CD4-positive, alpha-beta memory T cell (primary cell): ENCODE measurements at places on chromosomes 6 and 20.

GRCh38 chr20:52001999-52002666 is 189.4 kb downstream of the ZFP64 start:
- no peak for DNase-seq

GRCh38 chr6:154768280-154768679 is 35.1 kb downstream of the SCAF8 start:
- DNase-seq = no peak

GRCh38 chr20:42752620-42753019 is 437.1 kb downstream of the PTPRT start:
- DNase-seq = no peak

GRCh38 chr20:48278961-48279481 is 493.7 kb upstream of the SULF2 start:
- no peak for DNase-seq

DNA sequence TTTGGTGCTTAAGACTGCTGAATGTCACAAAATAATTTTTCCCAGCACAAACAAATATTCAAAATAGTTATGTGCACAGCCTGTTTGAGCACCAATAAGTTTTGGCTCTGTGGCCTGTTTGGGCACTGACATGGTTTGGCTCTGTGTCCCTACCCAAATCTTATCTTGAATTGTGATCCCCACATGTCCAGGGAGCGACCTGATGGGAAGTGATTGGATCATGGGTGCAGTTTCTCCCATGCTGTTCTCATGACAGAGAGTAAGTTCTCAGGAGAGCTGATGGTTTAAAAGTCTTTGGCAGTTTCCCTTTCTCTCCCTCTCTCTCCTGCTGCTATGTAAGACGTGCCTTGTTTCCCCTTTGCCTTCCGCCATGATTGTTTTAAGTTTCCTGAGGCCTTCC is 146.0 kb upstream of the ESR1 start:
- no peak for DNase-seq

DNA sequence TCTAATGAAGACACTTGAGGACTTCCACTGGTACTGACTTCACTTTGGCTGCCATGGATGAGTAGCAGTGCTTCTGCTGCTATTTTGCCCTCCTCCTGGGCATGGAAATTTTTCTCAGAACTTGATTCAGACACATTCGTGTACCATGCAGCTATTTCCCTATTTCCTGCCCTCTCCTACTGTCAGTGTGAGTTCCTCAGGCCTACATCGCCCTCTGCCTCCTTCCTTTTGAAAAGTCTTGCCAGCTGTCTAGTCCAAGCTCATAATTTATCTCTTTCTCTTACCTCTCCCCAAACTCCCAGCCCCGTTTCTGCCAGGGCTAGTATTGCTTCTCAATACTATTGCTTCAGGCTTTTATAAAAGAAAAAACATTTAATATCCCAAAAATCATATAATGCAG is 470.2 kb downstream of the ADGRB3 start:
- peak; percentile 16 for DNase-seq

DNA sequence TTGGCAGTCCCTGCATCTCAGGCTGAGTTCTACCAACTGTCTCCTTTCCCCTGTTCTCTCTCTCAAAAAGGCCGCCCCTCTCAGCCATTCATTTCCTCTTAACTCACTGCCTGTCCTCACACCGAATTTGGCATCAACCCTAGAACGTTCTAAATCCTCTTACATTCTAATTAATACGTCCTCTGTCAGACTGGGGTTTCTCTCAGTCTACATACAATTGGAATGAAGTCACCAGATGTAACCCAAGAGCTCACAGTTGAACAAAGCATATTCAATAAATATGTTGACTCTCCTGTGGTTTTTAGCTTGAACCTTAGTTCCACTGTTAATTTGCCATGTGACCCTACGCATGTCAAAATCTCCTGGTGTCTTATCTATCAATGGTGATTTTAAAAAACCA is 269.6 kb downstream of the CLIC5 start:
- DNase-seq = no peak

GRCh38 chr6:134065706-134066105 is 13.3 kb upstream of the SLC2A12 start:
- DNase-seq = no peak

- DNase-seq = no peak
Observed at GRCh38 chr6:158321960-158322359, 9.7 kb downstream of the TULP4 start.

GRCh38 chr6:62971976-62972658 is 239.2 kb upstream of the FKBP1C start:
- DNase-seq = no peak

DNA sequence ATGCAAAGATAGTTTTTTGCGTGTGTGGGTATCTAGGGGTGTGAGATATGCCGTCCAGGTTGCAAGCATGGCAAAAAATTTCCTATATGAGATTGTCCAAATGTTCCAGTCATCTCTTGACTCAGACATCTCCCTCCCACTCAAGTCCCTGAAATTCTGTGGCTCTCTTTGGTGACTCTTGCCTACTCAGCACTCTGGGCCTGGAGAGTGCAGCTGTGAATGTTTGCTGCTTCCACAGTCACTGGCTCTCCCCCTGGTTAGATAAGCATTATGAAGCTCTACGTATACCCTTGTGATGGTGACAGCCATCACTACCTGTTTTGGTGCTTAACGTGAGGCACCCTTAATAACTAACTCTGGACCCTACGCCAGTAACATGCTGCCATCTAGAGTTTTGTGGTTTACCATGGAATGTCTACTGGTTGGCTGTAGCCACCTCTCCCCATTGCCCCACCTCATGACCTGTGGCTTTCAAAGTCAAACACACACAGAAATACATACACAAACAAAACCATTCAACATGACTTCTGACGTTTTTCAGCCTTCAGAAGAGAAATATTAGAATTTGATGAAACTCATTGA is 621.9 kb upstream of the CITED2 start:
- no peak for DNase-seq

- DNase-seq = no peak
Observed at GRCh38 chr6:23267651-23268050, 698.3 kb downstream of the HDGFL1 start.

GRCh38 chr20:31740656-31741323 is 1.7 kb downstream of the TPX2 start:
- no peak for DNase-seq

GRCh38 chr6:6379573-6379972 is 59.1 kb upstream of the F13A1 start:
- DNase-seq = no peak

DNA sequence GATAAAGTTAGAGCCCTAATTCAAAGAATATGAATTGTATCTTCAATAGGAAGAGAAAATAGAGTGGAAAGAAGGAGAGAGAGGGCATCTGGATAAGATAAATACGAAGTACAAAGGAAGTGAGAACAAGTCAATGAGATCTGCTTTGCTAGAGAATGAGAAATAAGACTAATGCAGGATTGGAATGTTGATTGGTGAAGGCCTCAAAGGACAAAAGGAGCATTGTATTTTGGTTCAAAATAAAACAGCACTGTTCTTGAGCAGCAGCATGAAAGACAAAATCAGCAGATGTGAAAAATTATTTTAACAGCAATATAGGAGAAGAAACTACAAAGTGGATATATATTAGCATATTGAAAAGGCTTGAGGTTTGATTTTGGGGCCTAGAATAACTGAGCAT is 5.1 kb upstream of the TMEM244 start:
- no peak for DNase-seq

DNA sequence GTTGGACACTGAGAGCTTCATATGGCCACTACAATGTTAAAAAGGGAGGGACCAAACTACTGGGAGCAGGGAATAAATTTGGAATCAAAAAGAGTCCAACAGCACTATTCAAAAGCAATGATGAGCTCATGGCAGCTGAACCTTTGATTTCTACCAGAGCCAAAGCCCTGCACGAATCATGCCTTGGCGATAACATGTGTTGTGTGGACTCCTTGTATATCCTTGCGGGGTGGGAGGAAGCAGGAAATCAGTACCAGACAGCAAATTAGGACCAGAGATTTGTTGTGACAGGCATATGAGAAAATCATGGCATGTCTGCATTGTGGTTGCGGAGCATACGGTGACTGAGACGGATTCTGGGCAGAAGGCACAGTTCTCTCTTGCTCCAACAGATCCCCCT is 85.6 kb upstream of the EMILIN3 start:
- no peak for DNase-seq

DNA sequence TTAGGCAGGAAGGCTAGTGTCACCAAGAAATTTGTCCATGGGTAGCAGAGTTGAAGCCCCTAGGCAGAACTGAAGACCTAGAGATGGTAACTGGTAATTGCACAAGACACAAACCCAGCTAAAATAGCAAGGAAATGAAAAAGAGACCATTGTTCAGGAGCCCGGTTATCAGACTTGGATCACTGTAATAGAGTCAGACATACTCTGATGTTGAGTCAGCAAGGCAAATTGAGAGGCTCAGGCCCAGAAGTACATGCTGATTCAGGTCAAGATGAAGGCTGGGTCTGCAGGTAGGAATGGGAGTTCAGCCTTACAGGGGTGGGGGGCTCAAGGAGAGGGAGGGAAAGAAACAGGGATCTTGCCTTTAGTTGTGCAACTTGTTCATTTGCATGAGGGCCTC is 6.5 kb upstream of the TMEM242 start:
- DNase-seq = no peak

DNA sequence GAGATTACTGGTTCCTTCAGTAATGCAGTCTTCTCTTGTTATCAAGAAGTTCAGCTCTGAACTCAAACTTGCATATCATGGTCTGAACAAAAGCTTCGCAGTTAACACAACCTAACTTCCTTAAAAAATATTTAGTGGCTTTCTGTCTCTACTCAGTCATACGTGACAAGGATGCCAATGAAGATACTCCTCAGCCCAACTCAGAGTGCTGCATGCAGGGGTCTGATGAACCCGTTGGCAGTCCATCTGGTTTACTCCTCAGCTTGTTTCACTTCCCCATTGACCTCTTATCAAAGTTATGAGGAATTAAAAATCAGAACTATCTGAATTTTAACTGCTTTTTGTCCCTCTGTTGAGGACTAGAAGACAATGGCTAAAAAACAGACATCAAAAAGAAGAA is 56.6 kb upstream of the RIN2 start:
- DNase-seq = no peak

GRCh38 chr20:23879811-23880374 is 345 bp upstream of the CST5 start:
- DNase-seq = no peak

DNA sequence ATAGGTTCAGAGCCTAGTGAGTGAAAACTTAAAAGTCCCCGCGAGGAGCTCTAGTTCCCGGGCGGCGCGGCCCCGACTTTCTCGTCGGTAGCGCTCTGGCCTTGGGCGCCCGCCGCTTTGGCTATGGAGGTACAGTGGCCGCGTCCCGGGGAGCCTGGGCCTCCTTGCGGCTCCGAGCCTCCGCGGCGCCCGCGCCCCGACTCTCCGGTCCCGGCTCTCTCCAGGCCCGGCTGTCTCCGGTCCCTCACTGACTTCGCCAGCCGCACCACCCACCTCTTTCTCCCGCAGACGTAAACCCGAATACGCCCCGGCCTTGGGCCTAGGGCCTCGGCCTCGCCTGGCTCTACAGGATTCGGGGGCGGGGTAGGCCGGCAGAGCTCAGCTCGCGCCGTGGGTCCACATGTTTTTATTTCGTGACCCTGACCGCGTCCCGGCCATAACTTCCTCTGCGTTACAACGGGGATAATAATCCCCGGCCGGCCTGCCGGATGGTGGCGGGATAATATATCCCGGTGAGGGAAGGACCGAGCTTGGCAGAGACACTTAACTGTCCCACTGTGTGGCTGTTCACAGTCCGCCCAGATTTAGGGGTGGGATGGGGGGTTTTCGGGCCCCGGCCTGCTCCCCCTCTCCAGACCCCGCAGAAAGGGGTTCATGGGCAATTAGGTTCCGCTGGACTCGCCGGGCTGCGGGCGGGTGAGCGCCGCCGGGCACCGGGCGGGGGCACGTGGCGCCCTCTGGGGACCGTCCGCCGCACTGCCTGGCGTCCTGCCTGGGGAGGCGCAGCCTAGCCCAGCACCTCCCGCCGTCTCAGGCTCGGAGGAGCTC is 10.0 kb upstream of the TBX18 start:
- no peak for DNase-seq

DNA sequence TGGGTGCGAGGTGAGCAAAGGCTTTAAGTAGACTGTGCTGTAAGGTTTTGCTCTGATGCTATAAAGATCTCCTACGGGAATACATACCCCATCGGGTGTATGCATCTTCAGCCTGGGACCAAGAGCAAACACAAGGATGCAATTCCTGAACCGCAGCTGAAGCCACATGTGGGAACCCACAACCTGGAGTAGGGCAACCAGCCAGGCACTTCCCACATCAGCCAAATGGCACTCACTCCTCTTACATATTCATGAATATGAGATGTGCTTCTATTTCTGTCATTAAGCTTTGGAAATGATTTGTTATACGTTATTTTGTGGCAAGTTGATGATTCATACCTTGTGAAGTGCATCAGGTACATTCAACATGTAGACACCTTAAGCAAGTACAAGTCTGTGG is 619.2 kb downstream of the C6orf118 start:
- DNase-seq = no peak

DNA sequence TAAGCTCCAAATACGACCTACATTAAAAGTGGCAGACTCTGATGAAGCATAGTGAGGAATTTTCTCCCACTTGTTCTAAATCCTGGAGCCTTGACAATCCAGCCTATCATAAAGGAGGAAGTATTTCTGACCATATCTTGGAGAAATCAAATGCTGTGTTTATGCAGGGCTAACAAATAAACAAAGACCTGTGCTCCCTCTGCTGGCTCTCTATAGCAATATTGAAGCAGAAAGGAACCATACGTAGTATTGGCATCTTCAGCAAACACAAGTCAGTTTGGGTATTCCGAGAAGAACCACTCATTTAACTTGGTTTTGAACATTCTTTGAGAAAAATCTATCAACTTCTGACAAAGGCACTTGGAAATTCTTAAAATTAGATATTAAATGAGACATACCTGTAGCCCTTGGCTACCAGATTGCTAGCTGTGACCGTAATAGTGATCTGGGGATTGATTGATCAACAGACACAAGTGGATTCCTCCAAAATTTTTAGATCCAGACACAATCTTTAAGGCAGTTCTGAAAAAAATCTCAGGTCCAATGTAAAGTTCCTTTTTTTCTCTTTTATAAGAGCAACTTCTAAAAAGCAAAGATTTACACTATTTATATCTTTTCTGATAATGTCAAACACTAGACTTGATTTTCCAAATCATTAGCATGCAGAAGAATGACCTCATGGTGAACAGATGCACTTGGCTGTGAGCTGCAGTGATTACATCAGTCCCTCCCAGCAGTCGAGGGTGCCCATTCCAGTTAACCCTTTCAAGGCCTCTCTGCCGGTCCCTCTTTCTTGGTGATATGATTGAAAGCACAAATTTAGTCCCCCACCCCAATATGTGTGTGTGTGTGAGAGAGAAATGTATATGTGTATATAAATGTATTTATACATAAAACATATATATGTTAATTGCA is 40.2 kb downstream of the INSM1 start:
- no peak for DNase-seq

- peak; percentile 60 for DNase-seq
Observed at GRCh38 chr20:44643596-44644229, 7.8 kb downstream of the ADA start.

GRCh38 chr20:56845546-56846086 is 216.5 kb downstream of the TFAP2C start:
- DNase-seq = no peak

GRCh38 chr6:10587656-10588406 is 66.7 kb downstream of the GCNT2 start:
- DNase-seq = no peak
